ENCODE measurements at places on chromosomes 4 and X. TPM values are rescaled to one million over a fixed set of nuclear protein-coding genes. Genes with fewer than 3 reads are reported as not detected.

- H3K36me3 ChIP-seq: no peaks in the 10 kb centered on the region
- no peak for DNase-seq
- H3K4me1 ChIP-seq: no peaks in the 10 kb centered on the region
- H3K27me3 ChIP-seq: no peaks in the 10 kb centered on the region
- no peak overlapping the region for H3K27ac ChIP-seq
- no peak overlapping the region for H3K4me3 ChIP-seq
Measured at GRCh38 chrX:96979766-96980165, 96.1 kb downstream of the RPA4 start.

DNA sequence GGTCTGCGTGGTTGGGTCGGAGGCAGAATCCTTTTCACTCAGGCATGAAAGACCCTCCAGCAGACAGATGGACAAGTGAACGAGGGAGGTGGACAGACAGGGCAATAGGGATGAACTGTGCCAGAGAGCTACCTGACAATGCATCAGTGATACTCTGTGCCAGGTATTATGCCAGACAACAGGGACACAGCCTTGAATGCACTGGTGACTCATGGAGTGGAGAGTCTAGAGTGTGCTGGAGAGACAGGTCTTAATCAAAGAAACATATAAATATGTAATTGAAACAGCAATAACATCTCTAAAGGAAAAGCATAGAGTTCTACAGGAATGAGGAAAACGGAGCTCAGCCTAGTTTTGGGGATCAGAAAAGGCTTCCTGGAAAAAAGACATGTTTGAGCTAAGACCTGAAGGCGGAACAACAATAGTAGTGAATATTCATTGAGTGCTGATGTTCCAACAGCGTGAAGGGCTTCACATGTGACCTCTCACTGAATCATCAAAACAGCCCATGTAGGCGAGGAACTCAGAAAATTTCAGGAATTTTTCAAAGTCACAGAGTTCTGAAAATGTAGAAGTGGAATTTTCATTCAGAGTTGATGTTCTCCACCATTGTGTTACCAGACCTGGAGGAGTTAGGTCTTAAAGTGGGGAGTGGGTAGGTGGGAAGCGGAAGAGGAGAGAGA lies 20.0 kb upstream of the FGFBP2 start:
- no peak for DNase-seq
- no peaks in the 10 kb centered on the region for H3K36me3 ChIP-seq
- no peaks in the 10 kb centered on the region for H3K4me1 ChIP-seq
- no peaks in the 10 kb centered on the region for H3K27me3 ChIP-seq
- no peak overlapping the region for H3K4me3 ChIP-seq

DNA sequence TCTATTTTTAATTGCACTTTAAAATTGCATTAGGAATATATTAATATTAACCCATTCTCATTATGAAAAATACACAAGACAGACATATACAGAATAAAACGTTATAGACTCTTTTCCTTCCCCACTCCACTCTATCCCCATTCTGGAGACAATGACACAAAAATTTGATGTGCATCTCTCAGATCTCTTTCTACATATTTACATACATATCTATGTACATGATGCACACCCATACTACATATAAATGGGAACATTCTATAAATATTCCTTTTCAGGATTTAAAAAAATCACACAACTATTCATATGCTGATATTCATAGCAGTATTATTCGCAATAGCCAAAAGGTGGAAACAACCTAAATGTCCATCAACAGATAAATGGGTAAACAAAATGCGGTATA lies 2.4 kb upstream of the CXorf66 start:
- H3K36me3 ChIP-seq: no peaks in the 10 kb centered on the region
- no peaks in the 10 kb centered on the region for H3K4me1 ChIP-seq
- DNase-seq: no peak
- H3K27ac ChIP-seq: no peak overlapping the region

GRCh38 chr4:184853436-184853835 lies 27.7 kb upstream of the ACSL1 start:
- no peaks in the 10 kb centered on the region for H3K4me1 ChIP-seq
- no peaks in the 10 kb centered on the region for H3K36me3 ChIP-seq
- H3K4me3 ChIP-seq: no peak overlapping the region
- H3K27me3 ChIP-seq: no peaks in the 10 kb centered on the region
- no peak overlapping the region for H3K27ac ChIP-seq

DNA sequence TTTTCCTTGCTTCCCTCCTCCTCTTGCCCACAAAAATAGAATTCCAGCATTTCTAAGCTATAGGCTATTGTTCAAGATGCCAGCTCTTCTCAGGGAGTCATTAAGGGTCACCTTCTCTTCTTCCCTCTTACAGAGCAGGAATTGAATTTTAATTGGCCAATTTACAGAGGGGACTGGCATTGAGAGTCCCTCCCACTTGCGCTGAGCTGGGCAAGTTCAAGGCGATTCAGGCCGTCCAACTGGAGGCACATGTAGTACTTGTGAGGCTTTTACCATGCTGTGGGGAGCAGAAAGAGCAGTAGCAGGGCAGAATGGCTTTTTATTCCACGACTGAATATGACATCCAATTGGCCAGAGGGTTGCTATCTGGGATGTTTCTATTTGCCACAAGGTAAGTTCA lies 181.9 kb downstream of the SOWAHB start:
- no peak overlapping the region for H3K4me3 ChIP-seq
- H3K27ac ChIP-seq: no peak overlapping the region
- H3K4me1 ChIP-seq: peaks cover 14% of the 10 kb centered on the region
- H3K36me3 ChIP-seq: no peaks in the 10 kb centered on the region

GRCh38 chrX:140190441-140191108 lies 225.3 kb upstream of the CXorf66 start:
- H3K36me3 ChIP-seq: no peaks in the 10 kb centered on the region
- no peaks in the 10 kb centered on the region for H3K4me1 ChIP-seq
- peak; percentile 11 for DNase-seq
- H3K27me3 ChIP-seq: no peaks in the 10 kb centered on the region
- H3K27ac ChIP-seq: no peak overlapping the region

- no peak overlapping the region for H3K4me3 ChIP-seq
- H3K27ac ChIP-seq: no peak overlapping the region
- H3K27me3 ChIP-seq: no peaks in the 10 kb centered on the region
- H3K4me1 ChIP-seq: peaks cover 18% of the 10 kb centered on the region
Measured at GRCh38 chrX:119753639-119754257, 4.6 kb upstream of the SOWAHD start.

- H3K27ac ChIP-seq: no peak overlapping the region
- no peaks in the 10 kb centered on the region for H3K36me3 ChIP-seq
- H3K4me1 ChIP-seq: no peaks in the 10 kb centered on the region
- H3K27me3 ChIP-seq: no peaks in the 10 kb centered on the region
Measured at GRCh38 chr4:120055162-120055561, 11.5 kb downstream of the MAD2L1 start.

DNA sequence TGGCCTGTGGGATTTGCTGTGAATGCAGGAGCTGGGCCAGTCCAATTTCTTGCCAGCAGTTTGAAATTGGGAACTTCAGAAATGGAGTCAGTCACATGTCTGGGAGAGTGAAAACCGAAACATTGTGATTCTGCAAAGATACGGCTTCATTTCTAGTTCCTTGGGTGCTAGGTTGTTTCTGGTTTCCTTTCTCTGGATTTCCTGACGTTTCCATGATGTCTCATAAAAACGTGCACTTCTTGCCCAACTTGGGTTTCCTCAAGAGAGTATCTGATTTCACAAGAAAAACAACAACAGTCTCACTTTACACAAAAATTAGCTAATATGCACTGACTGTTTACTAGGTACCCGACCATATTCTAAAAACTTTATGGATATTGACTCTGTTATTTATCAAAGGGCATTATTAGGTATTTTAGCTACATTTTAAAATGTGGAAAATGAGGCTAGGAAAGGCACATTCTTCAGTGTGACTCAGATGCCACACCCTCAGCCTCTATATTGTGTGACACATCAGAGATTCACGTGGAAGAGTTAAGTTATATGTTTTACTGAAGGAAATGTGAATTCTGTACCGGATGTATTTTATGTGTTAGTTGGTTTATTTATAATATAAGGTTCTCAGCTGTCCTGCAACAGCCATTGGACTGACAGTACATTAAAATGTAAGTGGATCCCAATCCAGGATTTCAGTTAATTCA lies 225.0 kb upstream of the PUDP start:
- H3K27me3 ChIP-seq: no peaks in the 10 kb centered on the region
- no peak overlapping the region for H3K27ac ChIP-seq
- DNase-seq: no peak
- no peaks in the 10 kb centered on the region for H3K4me1 ChIP-seq
- no peak overlapping the region for H3K4me3 ChIP-seq
- H3K36me3 ChIP-seq: no peaks in the 10 kb centered on the region

IL13RA1 gene
- total RNA-seq: 23.6 TPM

CT45A5 gene
- total RNA-seq: not detected

FMR1NB gene
- total RNA-seq: not detected

NDNF gene
- 0.66 TPM for total RNA-seq

SLC26A1 gene
- total RNA-seq: 1.6 TPM
